Lower lobe of right lung (tissue), 2 donors: ENCODE measurements at places on chromosomes 3 and 15.

DNA sequence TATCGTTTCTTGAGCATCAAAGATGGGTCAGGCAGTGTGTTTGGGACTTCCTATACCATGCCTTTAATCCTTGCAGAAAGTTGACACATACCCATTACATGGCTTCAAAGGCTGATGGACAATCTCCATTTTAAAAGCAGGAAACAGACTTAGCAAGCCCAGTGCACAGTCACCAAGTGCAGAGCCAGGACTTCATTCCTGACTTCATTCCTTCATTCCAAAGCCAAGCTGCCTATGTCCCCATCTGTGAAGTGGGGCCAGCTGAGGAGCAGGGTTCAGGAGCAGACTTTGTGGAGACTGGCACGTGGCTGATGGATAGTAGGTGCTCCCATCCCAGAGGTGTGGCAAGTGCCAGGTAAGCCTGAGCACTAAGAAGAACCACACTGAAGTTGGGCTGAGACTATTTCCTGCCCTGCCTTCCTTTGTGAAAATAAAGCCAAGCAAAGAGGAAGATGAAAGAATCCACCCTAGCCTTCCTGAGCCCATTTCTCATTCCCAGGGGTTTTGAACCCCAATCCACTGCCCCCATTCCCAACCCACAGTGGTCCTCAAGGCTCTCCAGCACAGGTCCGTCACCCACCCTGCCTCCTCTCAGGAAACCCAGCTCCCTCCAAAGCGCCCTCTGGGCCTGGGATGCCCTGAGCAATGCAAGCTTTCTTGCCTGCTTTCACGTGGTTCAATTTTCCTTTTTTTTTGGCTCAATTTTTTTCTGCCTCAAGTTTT, 1.8 kb downstream of the CX3CR1 start:
- peak overlapping the region; percentile 7 for H3K4me3 ChIP-seq
- no peaks in the 10 kb centered on the region for H3K36me3 ChIP-seq
- no peaks in the 10 kb centered on the region for H3K27me3 ChIP-seq
- H3K4me1 ChIP-seq, result no peaks in the 10 kb centered on the region

- peaks cover 7% of the 10 kb centered on the region for H3K27me3 ChIP-seq
- DNase-seq, result no peak
- no peaks in the 10 kb centered on the region for H3K36me3 ChIP-seq
- H3K4me3 ChIP-seq, result no peak overlapping the region
These were observed 4.5 kb upstream of the KLHL40 start for GRCh38 chr3:42680806-42681205.

DNA sequence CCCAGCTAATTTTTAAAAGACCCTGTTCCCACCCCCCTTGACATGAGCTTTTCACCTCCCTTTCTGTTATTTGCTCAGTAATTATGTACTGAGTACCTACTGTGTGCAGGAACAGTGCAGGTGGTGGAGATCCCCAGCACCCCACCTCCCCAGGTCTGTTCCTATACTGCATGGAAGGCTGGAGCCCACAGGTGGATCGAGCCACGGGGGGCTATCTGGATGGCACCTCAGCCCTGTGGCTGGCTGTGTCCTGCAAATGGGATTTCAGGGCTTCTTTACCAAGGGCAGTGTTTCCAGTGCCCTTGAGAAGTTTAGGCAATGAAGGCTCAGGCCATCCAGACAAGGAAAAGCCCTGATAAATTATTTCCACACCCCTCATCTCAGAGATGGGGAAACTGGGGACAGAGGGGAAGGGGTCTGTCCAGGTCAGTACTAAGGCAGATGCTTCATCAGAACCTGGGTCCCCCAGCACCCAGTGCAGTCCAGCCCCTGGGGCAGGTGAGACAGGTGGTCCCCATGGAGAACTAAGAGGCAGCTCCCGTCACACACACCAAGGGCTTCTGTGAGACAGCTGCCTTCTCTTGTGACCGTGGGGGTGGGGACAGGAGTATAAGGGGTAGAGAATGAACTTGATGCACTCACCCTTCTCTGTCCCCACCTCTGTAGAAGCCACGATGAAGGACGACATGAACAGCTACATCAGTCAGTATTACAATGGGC, 109.6 kb downstream of the ETFA start:
- peaks cover 5% of the 10 kb centered on the region for H3K36me3 ChIP-seq
- no peak overlapping the region for H3K27ac ChIP-seq
- no peaks in the 10 kb centered on the region for H3K27me3 ChIP-seq
- peaks cover 4% of the 10 kb centered on the region for H3K4me1 ChIP-seq

DNA sequence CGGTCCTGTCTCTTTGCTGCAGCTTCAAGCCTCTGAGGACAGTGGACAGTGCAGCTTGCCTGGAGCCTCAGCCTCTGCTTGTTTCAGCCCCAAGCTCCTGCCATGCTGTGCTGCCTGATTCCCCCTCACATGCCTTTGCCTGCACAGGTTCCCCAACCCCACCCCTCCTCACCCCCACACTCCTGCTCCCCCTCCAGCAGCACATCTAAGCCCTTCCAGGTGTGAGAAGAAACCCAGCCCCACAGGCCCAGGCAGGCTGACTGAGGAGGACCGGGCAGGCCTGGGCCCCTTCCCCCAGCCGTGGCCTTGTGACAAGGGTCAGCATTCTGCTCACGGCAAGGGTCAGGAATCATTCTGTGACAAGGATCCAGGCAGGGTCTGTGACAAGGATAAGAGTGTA, 22.8 kb downstream of the VIPR1 start:
- H3K4me3 ChIP-seq, result no peak overlapping the region
- peak overlapping the region; percentile 20 for H3K27ac ChIP-seq
- DNase-seq, result no peak

DNA sequence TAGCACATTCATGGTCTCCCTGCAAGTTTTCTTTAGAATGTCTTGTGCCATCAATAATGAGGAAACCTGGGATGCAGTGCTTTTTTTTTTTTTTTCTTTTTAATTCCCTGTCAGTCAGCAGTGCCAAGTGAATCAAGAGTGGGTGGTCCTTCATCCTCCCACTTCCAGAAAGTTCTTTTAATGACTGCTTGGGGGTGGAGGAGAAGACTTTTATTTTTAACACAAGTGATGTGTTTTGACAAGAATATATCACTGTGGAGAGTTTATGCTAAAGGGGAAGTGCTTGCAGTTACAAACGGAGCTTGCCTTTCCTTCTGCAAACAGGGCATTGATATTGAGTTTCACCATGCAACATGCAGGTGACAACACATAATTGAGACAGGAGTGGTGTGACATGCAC, 69.7 kb downstream of the CACNA2D3 start:
- no peak overlapping the region for H3K27ac ChIP-seq
- no peaks in the 10 kb centered on the region for H3K36me3 ChIP-seq
- no peaks in the 10 kb centered on the region for H3K27me3 ChIP-seq
- H3K4me3 ChIP-seq, result no peak overlapping the region

- H3K27ac ChIP-seq, result no peak overlapping the region
- H3K36me3 ChIP-seq, result no peaks in the 10 kb centered on the region
- DNase-seq, result no peak
- no peak overlapping the region for H3K4me3 ChIP-seq
- no peaks in the 10 kb centered on the region for H3K4me1 ChIP-seq
These were observed 11.6 kb downstream of the OXTR start for GRCh38 chr3:8757551-8758518.

DNA sequence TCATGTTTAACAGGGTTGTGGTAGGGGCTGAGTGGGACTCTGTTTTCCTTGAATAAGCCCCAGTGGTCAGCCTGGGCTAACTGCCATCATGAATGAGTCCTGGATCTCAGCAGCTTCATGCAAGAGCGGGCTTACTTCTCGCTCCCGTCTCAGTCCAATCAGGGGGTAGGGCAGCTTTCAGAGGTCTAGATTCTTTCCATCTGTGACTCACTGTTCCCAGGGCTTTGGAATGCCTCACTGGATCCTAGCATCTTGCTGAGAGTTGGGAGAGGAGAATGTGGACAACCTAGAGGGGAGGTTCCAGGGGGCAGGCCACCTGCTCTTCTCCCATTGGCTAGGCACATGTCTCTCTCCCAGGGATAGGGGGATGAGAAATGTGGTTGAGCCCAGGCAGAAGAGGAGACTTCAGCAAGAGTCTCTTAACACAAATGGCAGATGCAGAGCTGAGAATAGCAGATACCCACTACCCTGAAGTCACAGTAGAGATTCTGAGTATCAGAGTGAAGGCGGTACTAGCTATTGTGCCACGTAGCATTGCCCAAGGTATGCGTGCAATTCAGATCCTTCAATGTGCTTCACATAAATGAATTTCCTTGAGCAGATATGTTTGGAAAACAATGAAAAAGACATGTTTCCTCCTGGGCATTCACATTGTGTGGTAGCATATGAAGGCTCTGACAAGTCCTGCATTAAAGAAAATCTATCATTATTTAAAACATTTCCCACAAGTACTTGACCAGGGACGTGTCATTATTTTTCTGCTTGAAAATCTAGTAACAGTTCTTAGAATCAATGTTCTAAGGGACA, 257.7 kb upstream of the PROK2 start:
- H3K4me1 ChIP-seq, result peaks cover 19% of the 10 kb centered on the region
- H3K4me3 ChIP-seq, result no peak overlapping the region
- no peak for DNase-seq
- no peak overlapping the region for H3K27ac ChIP-seq
- no peaks in the 10 kb centered on the region for H3K27me3 ChIP-seq
- H3K36me3 ChIP-seq, result no peaks in the 10 kb centered on the region

- no peaks in the 10 kb centered on the region for H3K36me3 ChIP-seq
- H3K27me3 ChIP-seq, result no peaks in the 10 kb centered on the region
- no peak overlapping the region for H3K27ac ChIP-seq
These were observed 340.6 kb upstream of the GOLIM4 start for GRCh38 chr3:168436245-168436724.

- H3K4me1 ChIP-seq, result no peaks in the 10 kb centered on the region
- no peak for DNase-seq
- no peaks in the 10 kb centered on the region for H3K36me3 ChIP-seq
- H3K27me3 ChIP-seq, result no peaks in the 10 kb centered on the region
These were observed 19.8 kb upstream of the CNTN4 start for GRCh38 chr3:2078821-2079220.

- DNase-seq, result no peak
- H3K4me1 ChIP-seq, result peaks cover 20% of the 10 kb centered on the region
- no peaks in the 10 kb centered on the region for H3K27me3 ChIP-seq
- no peak overlapping the region for H3K4me3 ChIP-seq
- H3K36me3 ChIP-seq, result no peaks in the 10 kb centered on the region
These were observed 428.1 kb downstream of the ROBO2 start for GRCh38 chr3:77467702-77468625.

DNA sequence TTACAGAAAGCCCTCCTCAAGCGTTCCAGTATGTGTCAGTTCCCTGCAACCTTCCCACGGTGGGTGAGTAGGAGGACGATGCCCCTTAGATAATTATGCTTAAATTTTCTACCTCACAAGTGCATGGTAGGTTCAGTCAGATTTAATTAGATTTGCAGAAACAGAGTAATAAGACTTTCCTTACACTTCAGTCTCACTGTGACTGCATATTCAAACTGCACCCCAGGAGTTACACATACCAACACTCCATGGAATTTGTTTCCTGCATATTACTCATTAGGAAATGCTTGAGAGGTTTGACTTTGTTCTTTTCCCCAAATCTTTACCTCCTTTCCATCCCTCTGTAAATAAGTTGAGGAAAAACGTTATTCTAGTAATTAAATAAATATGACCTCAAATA, 108.8 kb downstream of the ARRDC4 start:
- H3K4me1 ChIP-seq, result no peaks in the 10 kb centered on the region
- no peaks in the 10 kb centered on the region for H3K36me3 ChIP-seq
- DNase-seq, result no peak
- no peak overlapping the region for H3K4me3 ChIP-seq

- no peaks in the 10 kb centered on the region for H3K36me3 ChIP-seq
- H3K4me1 ChIP-seq, result no peaks in the 10 kb centered on the region
- no peak overlapping the region for H3K27ac ChIP-seq
- no peaks in the 10 kb centered on the region for H3K27me3 ChIP-seq
- DNase-seq, result no peak
These were observed 38.3 kb downstream of the RSRC1 start for GRCh38 chr3:158148218-158148617.

DNA sequence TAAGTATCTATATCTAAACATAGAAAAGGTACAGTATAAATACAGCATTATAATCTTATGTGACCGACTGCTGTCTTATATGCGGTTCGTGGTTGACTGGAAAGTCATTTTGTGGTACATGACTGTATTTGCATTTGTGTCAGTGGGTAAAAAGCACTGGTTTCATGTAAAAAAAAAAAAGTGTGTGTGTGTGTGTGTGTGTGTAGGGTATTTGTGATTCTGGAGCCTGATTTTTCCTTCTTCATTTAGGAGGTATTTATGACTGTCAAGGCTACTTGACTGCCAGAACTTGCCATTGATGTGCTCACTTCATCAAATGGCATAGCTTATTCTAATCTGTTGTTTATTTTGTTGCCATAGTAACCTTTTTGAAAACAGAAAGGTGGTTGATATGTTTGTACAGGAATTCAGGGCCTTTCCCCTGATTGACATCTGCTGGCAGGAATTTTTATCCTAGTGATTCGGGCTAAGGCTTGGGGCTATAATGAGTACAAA, 63.2 kb downstream of the AKAP13 start:
- peak overlapping the region; percentile 60 for H3K27ac ChIP-seq
- no peaks in the 10 kb centered on the region for H3K36me3 ChIP-seq
- H3K27me3 ChIP-seq, result no peaks in the 10 kb centered on the region
- DNase-seq, result no peak
- peaks cover 40% of the 10 kb centered on the region for H3K4me1 ChIP-seq
- no peak overlapping the region for H3K4me3 ChIP-seq
